Smooth muscle cell of the brain vasculature (primary cell): ENCODE measurements at places on chromosomes 11 and 22.

DNA sequence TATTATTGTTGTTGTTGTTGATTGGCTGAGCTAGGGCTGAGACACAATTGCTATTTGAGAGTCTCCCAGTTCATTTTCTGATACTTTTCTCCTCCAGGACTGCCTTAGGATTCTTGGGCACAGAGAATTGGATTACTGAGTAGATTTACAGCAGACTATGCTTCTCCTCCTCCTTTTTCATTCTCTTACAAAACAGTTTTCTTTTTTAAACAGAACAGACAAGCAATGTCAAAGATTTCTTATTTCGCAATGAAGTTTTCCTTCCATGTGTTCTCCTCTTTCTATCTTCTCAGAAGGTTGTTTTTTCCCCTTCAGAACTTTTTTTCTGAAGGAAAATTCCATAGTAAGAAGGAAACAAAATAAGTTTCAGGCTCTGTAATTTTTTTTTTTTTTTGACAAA is 19.8 kb upstream of the TIMP3 start:
- no peak for DNase-seq

DNA sequence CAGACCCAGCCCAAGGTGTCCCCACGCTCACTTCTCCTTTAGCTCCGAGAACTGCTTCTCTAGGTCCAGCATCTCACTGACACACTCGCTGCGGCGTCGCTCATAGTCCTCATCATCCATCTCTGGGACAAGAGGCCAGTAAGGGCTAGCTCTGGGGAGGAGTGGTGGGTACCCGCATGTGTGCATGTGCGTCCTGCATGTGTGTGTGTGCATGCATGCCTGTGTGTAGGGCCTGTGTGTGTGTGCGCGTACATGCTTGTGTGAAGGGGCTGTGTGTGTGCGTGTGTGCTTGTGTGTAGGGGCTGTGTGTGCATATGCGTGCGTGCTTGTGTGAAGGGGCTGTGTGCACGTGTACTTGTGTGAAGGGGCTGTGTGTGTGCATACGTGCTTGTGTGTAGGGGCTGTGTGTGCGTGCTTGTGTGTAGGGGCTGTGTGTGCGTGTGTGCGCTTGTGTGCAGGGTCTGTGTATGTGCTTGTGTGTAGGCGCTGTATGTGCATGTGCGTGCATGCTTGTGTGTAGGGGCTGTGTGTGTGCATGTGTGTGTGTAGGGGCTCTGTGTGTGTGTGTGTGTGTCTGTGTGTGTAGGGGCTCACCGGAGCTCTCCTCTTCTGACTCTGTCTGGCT is 3.3 kb downstream of the BRMS1 start:
- DNase-seq: no peak

- no peak for DNase-seq
Observed at GRCh38 chr11:1847926-1848639, 4.8 kb upstream of the LSP1 start.

DNA sequence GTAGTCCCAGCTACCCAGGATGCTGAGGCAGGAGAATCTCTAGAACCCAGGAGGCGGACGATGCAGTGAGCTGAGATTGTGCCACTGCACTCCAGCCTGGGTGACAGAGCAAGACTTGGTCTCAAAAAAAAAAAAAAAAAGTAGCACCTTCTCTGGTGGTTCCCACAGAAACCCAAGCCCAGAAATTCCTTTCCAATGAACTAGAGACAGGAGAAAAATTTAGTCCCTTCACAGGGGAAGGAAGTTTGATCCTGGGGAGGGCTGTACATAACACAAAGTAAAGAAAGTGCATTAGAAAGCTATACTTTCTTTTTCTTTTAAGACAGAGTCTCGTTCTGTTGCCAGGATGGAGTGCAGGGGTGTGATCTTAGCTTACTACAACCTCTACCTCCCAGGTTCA is 25.5 kb upstream of the APOA1 start:
- no peak for DNase-seq

- DNase-seq: no peak
Observed at GRCh38 chr11:59729834-59730233, 16.2 kb upstream of the OR10V1 start.

GRCh38 chr11:110293389-110293788 is 3.0 kb downstream of the RDX start:
- no peak for DNase-seq

DNA sequence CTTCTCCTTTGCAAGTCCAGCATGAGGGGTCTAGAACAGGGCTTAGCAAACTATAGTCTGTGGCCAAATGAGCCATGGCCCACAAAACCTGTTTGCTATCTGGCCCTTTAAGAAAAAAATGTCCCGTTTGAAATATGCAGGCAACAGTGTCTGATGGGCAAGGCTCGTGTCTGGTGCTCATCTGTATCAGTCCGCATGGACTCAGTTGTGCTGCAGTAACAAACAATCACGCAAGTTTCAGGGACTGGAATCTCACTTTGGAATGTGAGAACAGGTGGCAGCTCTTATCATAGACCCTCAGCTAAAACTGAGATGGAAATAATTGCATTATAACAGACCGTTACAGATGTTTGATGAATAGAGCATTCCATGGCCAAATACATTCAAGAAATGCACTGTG is 19.1 kb upstream of the PVALB start:
- no peak for DNase-seq
